ENCODE measurements at places on chromosomes 13 and 19.

- DNase-seq = no peak
These were observed 13.6 kb downstream of the ACP7 start for GRCh38 chr19:39097721-39098120.

GRCh38 chr19:4061683-4062418 is 4.8 kb downstream of the ZBTB7A start:
- DNase-seq = no peak

GRCh38 chr13:49315036-49315565 is 67.4 kb downstream of the CDADC1 start:
- DNase-seq = no peak

GRCh38 chr19:31356587-31357314 is 7.5 kb upstream of the TSHZ3 start:
- DNase-seq = peak; percentile 61

GRCh38 chr13:60074397-60074796 is 89.3 kb downstream of the DIAPH3 start:
- DNase-seq = no peak

DNA sequence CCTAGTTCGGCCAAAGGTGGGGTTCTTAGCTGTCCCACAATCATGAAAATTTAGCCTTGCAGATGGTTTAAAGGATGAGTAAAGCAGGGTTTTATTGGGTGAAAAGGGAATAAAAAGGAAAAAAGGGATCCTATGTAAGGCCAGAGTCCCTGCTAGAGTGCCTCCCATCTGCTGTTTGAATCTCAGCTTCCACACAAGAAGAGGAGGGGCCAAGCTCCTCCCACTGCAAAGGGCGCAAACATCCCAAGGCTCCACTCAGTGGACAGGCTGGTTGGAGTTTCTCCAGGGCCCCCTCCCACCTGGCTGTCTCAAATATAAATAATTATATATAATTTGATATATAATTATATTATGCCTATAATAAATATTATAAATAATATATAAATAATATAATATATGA is 1272.1 kb upstream of the PCDH20 start:
- no peak for DNase-seq

DNA sequence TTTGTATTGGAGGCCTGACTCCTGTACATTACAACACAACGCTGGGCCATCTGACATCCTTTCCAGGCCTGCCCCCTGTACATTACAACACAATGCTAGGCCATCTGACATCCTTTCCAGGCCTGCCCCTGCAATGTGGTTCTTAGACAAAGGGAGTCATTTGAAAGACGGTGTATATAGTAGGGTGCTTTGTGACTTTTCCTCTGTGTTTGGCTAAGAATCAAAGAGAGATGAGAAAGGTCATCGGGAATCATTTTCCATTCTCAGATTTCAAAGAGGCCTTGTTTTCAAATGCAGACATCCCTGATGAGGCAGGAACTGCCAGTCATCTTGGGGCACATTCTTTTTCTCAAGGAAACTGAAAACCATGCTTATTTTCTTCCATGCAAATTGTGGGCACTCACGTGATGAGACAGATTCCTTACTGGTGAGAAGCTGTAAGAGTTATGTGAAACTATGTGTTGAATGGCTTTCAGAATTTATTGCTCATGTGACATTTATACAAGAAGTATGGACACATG is 551.6 kb downstream of the MYO16 start:
- no peak for DNase-seq

DNA sequence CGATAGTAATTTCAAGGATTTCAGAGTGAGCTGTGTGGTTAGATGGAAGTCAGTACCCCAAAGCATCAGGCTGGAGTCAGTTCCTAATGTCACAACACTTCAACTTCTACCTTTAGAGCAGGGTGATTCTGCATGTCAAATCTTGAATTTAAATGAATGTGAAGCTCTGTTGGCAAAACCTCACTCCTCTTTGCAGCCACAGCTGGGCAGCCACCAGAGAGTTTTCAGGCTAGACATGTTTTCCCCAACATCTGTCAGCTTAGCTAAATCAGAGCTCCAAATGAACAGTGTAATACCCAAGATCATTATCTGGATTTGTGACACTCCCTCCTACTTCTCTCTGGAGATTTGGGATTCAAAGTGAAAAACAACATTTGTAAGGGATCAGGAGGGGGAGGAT is 33.7 kb upstream of the OLFM4 start:
- no peak for DNase-seq

DNA sequence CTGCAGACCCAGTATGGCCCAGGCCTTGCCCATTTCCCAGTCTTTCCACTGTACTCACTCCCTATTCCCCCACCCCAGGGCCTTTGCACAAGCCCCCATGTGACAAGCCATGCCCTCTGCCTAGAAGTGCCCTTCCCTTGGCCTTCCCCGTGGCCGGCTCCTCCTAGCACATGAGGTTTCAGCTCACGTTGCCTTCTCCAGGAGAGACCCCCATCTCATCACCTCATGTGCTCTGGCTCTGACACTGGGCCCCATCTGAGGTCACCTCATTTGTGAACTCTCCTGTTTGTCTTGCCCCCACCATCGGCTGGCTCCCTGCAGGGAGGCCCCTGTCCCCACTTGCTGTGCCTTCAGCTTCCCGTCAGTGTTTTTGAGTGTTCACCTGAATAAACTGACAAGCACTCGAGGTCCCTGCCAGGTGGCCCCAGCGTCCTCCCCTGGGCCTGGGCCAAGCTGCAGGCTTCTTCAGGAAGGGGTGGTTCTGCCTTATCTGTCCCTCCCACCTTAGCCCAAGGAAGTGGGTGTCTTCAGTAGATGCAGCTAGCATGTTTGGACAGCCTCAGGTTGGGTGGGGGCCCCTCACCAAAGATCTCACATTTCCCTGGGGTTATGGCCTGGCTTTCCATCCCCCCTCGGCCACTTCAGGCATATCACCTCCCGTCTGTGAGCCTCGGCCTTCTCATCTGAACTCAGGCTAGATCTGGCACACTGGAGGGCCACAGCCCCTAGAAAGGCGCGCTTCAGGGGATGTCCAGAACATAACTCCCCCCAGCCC is 3.8 kb upstream of the SLC25A42 start:
- no peak for DNase-seq

GRCh38 chr13:112522578-112522977 is 65.4 kb downstream of the TUBGCP3 start:
- no peak for DNase-seq

- no peak for DNase-seq
These were observed 13.2 kb downstream of the PRR36 start for GRCh38 chr19:7860714-7861618.

GRCh38 chr13:47829690-47830089 is 171.4 kb downstream of the SUCLA2 start:
- DNase-seq = no peak

DNA sequence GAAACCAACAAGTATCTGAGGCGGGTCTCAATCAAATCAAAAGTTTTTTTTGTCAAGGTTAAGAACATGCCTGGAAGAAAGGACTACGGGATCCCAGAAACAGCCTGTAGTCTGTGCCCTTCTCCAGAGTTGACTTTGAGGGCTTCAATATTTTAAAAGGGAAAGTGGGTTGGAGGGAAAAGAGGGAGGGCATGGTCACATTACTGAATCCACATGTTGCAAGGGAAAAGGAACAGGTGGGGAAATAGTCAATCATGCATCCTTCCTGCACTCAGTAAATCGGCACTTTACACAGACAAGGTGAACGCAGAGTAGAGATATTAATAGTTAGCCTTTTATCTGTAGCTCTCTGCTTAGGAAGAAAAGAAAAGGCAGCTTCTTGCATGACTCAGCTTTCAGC is 808.5 kb downstream of the UQCRFS1 start:
- DNase-seq = no peak

DNA sequence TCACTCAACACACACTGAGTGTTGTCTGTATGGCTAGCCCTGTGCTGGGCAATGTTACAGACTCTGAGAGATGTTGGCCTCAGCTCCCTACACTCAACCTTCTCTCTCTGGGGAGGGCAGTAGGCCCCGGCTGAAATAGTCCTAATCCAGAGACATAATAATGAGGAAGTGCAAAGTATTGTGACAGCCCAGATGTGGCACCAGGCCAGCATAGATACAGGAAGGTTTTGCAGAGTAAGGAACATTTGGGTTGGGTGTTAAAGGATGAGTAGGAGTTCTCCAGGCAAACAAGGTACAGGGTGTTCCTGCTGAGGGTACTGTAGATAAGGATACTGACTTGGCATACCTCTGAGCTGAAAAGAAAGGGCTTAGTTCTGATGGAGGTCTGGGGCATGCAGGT is 2.4 kb downstream of the LIN7B start:
- DNase-seq = no peak

- DNase-seq = no peak
These were observed 61.2 kb downstream of the ZAR1L start for GRCh38 chr13:32253911-32254399.

Data from CD4-positive, alpha-beta T cell treated with Interleukin-12 subunit alpha and Interleukin-12 subunit beta, for 1 hour (primary cell).